ENCODE measurements at places on chromosomes 3 and 15.

GRCh38 chr3:179304605-179305004 is 18.2 kb upstream of the ZNF639 start:
- DNase-seq = no peak

DNA sequence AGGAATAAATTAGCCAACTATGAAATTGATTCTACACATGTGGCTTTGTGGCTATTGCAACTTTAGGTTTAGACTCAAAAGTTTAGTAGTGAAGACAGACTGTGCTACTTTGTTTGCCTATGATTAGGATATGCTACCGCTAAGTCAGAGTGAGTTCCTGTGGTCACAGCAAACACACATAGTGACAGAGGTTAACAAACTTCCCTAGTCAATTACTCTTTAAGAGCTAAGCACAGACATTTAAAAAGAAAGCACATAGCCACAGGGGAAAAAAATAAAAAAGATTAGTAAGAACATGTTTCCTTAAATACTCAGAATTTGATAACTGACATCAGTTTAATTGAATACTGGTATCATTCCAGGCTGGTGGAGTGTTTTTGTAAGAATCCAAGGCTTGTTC is 207.1 kb downstream of the GBE1 start:
- no peak for DNase-seq

GRCh38 chr3:33231756-33232465 is 13.3 kb upstream of the SUSD5 start:
- no peak for DNase-seq

- no peak for DNase-seq
Measured at GRCh38 chr3:194103983-194104751, 31.8 kb upstream of the HES1 start.

- no peak for DNase-seq
Measured at GRCh38 chr15:67403428-67404154, 117.3 kb upstream of the C15orf61 start.

- DNase-seq = no peak
Measured at GRCh38 chr3:45095916-45096526, 50.2 kb downstream of the CDCP1 start.

DNA sequence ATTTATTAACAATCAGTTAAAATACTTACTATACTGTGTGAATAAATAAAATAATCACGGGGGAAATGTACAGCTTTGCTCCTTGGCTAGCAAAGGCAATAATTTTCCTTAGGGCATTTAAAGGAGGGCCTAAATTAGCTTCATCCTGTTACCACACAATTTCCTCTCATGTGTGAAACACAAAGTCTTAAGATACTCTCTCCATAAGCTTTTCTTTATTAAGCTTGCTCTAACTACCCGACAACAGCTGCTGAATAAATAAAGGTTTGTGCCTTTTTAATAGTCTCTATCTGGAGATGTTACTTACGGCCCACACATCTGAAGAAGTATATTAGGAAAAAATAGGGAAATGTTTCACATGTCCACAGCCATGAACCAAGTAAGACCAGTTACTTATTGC is 29.7 kb downstream of the ZNF106 start:
- DNase-seq = no peak

DNA sequence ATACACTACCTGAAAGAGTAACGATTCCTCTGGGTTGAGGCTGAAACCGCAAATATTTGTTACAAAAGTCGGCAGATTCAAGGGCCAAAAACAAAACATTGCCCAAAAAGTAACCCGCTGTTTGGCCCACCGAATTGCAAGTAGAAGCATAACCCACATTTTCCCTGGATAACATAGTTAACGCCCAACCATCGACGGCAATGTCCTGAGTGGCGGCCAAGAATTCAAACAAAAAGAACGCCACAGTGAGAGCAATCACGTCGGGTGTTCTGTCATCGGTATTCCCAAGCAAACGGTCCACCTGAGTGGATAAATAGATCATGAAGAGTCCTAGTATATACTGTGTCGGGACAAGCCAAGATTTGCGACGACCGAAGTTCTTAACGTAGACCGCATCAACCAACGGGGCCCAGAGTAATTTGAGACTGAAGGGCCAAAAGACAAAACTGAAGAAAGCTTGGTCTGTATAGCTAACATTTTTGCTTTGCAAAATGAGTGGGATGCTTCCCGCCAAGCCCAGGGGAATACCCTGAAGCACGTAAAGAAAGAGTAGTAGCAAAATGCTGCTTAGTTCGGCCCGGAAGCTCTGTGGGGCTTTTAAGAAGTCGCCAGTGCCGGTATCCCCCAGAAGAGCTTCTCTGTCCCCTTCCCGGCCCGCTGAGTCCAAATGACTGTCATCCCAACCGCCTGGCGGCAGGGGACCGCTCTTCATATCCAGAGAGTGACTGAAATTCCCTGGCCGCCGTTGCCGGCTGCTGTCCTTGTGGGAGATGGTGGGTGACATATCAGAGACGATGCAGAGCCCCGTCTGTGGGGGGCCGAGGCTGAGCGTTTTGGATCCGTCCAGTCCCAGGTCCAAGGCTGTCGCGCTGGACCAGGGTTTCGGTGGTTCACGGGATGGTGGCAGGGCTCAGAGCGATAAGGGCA is 750 bp downstream of the SLC33A1 start:
- no peak for DNase-seq

- no peak for DNase-seq
Measured at GRCh38 chr3:20066850-20067617, 26.8 kb downstream of the KAT2B start.

- no peak for DNase-seq
Measured at GRCh38 chr3:173778251-173778650, 380.7 kb downstream of the NLGN1 start.

- no peak for DNase-seq
Measured at GRCh38 chr15:29589975-29590374, 232.3 kb downstream of the TJP1 start.

DNA sequence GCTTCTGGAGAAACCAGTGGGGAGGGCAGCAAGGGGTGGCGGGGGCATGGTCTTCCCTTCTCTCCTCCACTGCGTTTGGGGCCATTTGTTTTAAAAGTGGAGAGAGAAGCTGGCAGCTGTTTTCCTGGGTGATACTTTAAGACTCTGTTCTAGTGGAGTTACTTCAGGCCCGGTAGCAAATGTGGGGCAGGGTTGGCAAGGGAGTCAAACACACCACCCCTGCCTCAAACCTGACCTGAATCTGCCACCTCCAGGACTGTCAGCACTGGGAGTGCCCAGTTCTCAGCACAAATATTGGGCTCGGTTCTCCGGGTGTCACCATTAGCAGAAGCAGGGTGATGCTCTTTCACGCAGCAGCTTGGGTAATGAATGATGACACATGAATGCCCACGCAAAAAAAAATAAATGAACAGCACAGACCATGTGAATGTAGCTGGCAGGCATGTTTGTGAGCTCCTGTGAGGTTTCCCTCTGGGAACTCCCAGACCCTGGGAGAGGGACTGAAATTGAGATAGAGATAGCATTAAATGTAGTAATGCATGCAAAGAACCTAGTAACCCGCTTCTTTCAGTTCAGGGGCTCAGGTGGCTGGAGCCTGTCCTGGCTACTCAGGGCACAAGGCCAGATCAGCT is 424.0 kb downstream of the MCTP2 start:
- DNase-seq = no peak

GRCh38 chr3:40191850-40192448 is 117.6 kb upstream of the EIF1B start:
- DNase-seq = peak; percentile 77

DNA sequence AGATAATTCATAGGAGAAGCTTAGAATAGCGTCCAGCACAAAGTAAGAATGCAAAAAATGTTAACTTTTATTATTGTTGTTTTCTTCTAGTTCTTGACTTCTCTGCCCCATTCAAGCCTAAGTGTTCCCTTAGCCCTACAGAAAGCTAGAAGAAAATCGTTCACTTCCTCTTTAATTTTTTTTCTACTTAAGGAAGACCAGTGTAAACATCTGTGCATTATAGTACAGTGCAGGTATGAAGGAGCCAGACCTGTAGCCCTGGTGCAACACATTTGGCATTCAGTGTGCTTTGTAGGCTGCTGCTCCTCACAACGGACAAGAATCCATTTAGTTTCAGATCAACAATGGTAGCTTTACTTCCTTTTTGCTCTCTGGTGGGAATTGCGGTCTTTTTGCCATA is 127.8 kb upstream of the SLC7A14 start:
- no peak for DNase-seq

DNA sequence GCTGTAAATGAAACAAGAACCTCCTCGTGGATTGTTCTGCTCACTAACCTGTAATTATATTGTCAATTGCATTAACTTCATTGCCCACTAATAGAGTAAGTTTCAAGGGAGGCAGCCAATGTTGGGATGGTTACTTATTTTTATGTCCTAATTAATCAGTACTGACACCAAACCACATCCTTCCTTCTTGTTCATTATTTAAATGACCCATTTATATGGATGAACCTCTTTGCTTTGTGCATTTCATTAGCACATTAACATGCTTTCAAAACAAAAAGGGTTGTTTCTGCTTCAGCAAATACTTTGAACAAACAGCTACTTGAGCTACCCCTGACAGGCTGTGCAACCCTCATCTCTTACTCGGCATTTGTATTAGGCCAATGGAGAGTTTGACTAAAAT is 374.2 kb downstream of the MECOM start:
- DNase-seq = no peak

- DNase-seq = no peak
Measured at GRCh38 chr3:183958775-183959174, 58.9 kb downstream of the ABCC5 start.

DNA sequence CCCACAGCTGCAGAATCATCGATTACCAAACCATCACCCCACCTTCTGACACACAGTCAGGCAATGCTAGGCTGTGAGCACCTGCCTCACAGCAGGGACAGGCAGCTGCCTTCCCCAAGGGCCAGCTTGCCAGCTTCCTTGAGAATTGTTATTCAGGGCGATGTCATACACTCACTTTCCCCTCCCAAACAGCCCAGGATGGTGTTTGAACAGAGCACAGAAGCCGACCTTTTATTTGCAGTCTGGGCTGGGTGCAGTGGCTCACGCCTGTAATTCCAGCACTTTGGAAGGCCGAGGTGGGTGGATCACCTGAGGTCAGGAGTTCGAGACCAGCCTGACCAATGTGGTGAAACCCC is 84.5 kb upstream of the HERC1 start:
- no peak for DNase-seq

- no peak for DNase-seq
Measured at GRCh38 chr15:27201425-27201824, 230.4 kb downstream of the GABRG3 start.

DNA sequence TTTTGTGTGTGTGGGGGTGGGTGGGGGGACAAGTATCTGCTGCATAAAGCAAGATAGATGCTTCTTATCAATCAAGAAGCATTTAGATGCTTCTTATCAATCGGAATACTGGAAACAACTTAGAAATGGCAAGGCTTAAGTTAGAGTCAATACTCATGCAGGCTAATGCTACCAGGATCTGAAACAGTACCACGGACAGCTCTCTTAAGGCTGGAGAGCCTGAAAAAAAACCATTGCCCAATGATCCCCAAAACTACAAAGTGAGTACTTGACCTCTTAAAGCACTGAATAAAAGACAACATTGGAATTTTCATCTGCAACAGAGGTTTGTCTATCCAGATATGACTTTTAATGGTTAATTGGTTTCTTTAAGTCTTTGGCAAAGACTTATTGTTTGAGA is 262.3 kb downstream of the GAP43 start:
- DNase-seq = no peak

DNA sequence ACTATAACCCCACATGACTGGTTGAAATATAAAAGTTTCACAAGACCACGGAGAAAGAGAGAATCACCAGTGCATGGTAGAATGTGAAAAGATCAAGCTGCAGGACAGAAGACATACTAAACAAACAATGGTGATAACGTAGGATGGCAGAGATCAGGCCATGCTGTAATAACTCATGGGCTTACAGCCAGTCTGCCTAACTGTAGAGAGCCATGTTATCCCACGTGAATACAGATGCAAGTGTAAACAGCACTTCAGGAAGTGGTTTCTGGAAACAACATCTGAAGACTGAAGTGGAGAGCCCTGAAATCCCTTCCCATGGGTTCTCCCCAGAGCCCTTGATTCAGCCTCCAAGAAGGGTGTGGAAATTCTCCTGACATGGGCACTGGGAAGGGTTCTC is 103.2 kb upstream of the SLCO2A1 start:
- DNase-seq = no peak

- no peak for DNase-seq
Measured at GRCh38 chr3:123411340-123412040, 37.4 kb downstream of the ADCY5 start.

DNA sequence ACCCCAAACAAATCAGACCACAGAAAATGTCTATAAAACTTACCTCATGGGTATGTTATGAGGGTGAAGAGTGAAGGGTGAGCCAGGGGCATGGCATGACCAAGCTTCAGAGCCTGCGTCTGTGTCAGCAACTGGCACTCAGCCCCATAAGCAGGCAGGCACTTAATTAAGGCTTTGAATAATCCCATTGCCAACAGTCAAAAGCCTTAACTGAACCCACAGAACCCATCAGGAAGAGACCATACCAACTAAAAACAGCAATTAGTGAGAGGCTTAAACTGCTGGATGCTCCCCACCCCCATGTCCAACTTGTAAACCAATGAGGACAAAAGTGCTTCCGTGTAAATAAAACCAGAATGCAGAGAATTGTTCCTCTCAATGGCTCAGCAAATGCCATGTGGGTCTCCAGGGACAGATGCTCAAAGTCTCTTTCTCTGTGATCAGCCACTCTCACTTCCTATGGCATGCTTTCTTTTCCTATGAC is 126.0 kb downstream of the MYLK start:
- DNase-seq = no peak

GRCh38 chr3:81472600-81473362 is 288.7 kb downstream of the GBE1 start:
- no peak for DNase-seq

GRCh38 chr15:63449731-63450130 is 54.7 kb upstream of the USP3 start:
- DNase-seq = peak; percentile 11

DNA sequence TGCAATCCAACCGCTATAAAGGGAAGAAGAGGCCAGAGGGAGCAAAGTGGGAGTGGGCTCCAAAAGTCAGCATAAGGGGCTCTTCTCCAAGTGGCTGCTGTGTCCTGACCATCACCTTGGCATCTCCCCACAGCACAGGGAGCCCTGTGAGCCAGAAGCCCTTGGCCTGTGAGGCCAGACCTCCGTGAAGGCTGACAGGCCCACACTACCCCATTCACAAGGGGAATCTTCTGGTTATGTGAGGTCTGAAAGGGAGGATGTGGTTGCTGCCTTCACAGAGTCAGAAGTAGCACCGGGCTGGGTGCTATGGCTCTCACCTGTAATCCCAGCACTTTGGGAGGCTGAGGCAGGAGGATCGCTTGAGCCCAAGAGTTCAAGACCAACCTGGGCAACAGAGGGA is 2.6 kb upstream of the ULK3 start:
- DNase-seq = no peak

DNA sequence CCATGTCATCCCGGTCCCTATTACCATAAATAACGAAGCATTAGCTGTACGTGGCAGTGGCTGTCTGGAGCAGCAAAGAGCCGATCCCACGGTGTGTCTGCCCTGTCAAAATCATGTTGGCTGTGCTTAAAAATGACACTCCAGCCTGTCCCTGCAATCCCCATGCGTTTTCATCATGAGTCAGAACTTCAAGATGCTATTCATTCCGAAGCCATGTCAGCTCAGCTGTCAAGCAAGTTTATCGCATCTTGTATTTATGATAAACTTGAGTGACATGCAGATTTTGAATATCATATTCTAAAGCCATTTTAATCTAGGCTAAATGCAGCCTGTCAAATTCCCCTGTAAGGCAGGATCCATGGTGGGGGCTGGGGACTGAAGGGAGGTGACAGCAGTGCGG is 152.4 kb downstream of the TJP1 start:
- no peak for DNase-seq
